AG09309 (cell line): ENCODE measurements at places on chromosomes 16 and 17.

DNA sequence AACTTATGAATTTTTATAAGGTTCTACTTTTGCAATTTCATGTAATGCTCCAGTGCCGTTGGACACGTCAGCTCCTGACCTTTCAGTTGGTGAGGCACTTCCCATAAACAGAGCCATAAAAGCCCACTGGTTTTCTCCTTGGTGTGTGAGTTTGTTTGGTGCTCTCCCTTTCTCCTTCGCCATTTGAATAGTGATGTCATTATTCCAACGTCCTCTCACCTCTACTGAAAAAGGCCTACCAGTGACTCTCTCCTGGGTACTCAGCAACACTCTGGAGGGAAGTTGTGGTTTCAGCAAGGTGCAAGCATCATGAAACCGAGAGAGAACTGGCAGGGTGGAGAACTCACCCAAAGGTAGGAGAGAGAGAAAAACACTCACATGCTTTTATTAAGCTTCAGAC, 29.6 kb upstream of the HNF1B start:
- DNase-seq = no peak

GRCh38 chr16:11395949-11396240, 50.6 kb downstream of the RMI2 start:
- DNase-seq = no peak

GRCh38 chr17:2191227-2191626, 112.4 kb downstream of the SMG6 start:
- DNase-seq = no peak

- DNase-seq = no peak
Observed at GRCh38 chr16:71217506-71217905, 13.0 kb downstream of the HYDIN start.

DNA sequence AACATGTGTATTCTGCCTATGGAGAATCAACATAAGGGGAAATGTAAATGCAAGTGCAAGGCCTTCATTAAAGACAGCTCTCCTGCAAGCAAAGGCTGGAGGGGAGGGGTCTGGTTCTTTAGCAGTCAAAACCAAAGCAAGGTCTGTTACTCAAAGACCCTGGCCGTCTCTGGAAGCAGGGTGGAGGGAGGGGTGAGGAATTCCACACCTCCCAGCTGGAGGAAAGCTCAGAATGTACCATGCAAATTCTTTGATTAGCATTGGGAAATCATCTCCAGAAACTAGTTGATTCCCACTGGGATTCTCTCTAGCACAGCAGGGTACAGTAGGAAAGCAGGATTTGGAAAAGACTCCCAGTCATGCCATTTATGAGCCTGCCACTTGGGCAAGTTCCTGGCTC, 77.3 kb upstream of the ASIC2 start:
- no peak for DNase-seq

- DNase-seq = no peak
Observed at GRCh38 chr16:89615596-89616090, 2.2 kb downstream of the DPEP1 start.

GRCh38 chr17:76293106-76293505, 15.0 kb downstream of the QRICH2 start:
- DNase-seq = no peak

GRCh38 chr17:18018411-18018921, 20.5 kb downstream of the ATPAF2 start:
- no peak for DNase-seq
